Astrocyte (in vitro differentiated cells and primary cell): ENCODE measurements at places on chromosomes 7 and 10. TPM values are rescaled to one million over a fixed set of nuclear protein-coding genes. Genes with fewer than 3 reads are reported as not detected.
A peak's percentile ranks its signal among the peaks of the same experiment; 100 is the strongest.

DNA sequence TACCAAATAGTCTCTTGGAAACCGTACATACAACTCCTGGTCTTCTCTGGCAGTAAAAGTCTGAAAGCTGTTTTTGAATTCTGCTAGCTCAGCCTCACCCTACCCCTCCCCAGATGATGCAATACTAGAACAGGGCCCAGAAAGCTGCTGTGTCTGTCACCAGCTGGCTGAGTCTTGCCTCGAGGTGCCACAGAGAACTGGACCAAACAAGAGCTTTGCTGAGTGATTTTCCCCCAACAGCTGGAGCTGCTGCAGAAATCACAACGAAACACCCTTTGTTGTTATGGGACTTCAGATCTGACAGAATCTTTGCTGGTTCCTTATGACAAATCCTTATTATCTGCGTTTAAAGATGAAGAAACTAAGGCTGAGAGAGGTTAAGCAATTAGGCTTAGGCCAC is 134.1 kb downstream of the SPAG6 start:
- no peak for DNase-seq

DNA sequence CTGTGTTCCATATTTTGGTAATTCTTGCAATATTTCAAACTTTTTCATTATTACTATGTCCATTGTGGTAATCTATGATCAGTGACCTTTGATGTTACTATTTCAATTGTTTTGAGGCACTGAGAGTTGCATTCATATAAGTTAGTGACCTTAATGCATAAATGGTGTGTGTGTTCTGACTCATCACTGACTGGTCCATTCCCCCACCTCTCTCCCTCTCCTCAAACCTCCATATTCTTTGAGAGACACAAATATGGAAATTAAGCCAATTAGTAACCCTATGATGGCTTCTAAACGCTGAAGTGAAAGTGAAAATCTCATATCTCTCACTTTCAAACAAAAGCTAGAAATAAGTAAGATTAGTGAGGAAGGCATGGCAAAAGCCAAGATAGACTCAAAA is 739.6 kb downstream of the CCSER2 start:
- no peak for DNase-seq

- no peak for DNase-seq
Observed at GRCh38 chr7:74092964-74093471, 9.4 kb downstream of the LIMK1 start.

DNA sequence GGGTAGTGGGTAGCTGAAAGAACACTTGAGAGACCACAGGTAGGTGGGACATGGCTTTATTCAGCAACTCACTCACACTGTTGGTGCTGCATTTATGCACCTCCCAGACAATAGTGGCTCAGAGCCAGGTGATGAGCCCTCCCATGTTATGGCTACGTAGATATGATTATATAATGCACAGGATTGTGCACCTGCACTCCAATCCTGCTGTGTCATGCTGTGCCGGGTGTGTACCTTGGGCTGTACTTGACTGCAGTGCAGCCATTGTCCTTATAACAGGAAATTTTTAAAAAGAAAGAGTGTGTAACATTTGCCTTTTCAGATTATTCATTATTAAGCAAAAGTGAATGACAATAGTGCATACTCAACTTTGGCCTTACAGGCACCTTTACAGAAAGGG is 366.1 kb upstream of the BMPER start:
- DNase-seq = no peak

GRCh38 chr7:24769014-24769830 is 12.0 kb upstream of the GSDME start:
- no peak for DNase-seq

DNA sequence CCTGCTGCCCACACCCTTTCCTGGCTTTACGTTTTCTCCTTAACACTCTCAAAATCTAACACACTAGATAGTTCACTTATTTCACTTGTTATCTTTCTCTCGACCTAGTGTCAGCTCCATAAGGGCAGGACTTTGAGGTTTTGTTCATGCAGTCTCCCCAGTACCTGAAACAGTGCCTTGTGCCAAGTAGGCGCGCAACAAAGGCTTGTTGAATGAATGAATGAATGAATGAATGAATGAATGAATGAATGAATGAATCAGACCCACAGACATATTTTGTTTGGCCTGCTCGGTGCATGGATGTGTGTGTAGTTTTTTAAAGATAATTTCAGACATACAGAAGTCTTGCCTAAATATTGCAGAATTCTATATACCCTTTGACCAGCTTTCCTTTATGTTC is 6.2 kb downstream of the TYSND1 start:
- DNase-seq = no peak

GRCh38 chr7:118366363-118366762 is 141.9 kb downstream of the ANKRD7 start:
- no peak for DNase-seq

DNA sequence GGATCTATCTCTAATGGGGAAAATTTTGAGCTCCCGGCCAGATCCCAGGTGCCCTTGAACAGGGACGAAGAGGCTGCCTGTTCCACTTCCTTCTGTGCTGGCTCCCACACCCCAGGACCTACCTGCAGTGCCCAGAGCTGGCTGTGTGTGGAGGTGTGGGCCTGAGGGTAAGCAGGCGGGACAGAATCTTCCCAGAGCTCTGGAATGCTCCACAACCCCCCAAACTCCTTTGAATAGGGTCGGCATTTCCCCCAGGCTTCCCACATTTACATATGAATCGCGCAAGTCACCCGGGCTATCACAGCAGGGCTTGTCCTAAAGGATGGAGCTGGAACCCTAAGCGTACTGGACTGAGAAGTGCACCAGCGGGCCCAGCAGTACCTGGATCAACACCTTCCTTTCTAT is 95.9 kb downstream of the DNMBP start:
- peak; percentile 29 for DNase-seq

GRCh38 chr10:70656489-70656888 is 15.8 kb upstream of the ADAMTS14 start:
- peak; percentile 100 for DNase-seq

DNA sequence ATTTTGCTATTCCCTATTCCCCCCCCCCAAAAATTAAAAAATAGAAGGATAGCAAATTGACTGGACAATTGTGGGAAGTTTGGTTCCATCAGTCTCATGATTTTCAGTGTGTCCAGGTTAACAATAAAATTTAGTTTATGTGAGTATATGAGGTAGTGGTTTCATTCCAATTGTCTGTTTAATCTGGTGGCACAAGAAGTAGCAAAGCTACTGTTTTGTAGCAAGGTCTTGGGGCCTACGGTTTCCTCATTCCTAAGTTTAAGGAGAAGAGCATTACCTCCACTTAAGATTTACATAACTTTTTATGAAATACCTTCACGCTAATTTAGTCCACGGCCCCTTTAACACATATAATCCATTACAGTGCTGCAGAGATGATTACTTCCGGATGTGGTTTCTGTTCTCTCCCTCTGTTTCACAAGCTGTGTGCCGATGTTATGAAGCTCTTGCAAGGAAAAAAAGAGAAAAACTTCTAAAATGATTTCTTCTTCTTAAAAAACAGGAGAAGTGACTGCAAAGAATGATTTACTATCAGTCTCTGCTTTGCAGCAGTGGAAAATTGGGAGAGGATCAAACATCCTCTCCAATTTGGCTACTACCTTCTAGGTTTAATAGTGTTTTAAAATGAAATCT is 32.7 kb upstream of the NPVF start:
- peak; percentile 45 for DNase-seq

IFIT1 gene
- 335 and 375 TPM in 2 replicates for total RNA-seq

SFTPA1 gene
- not detected in 2 replicates for total RNA-seq

TMEM140 gene
- 0.27 and 0.62 TPM in 2 replicates for total RNA-seq

CUBN gene
- total RNA-seq = 2.7 and 3.5 TPM in 2 replicates

ZNF727 gene
- not detected in 2 replicates for total RNA-seq

ZNF438 gene
- total RNA-seq = 2.2 and 2.4 TPM in 2 replicates

NPS gene
- not detected in 2 replicates for total RNA-seq

PANK1 gene
- total RNA-seq = 7.2 and 7.9 TPM in 2 replicates
